Hematopoietic multipotent progenitor cell treated with erythropoietin and hydrocortisone succinate and interleukin-3 and kit ligand, for 6 days (in vitro differentiated cells): ENCODE measurements at places on chromosomes 4 and X.
A peak's percentile ranks its signal among the peaks of the same experiment; 100 is the strongest.

DNA sequence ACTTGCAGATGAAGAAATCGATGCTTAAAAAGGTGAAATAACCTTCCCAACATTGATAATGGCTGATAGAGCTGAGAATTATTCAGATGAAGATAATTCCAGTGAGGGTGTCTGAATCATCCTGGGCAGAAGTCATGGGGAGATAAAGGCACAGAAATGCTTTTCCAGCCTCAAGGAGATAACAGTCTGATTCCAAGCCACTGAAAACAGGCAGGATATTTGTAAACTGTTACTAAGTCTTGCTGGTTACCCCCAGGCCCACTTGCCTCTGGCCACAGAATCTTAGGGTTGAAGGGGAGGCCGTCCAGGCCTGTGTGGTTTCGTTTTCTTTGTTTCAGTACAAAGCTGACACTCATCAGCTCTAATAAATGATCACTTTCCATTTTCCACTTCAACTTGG is 158.5 kb downstream of the SH3KBP1 start:
- no peak for DNase-seq

- DNase-seq: no peak
These were observed 162.5 kb upstream of the GALNT7 start for GRCh38 chr4:173005912-173006633.

DNA sequence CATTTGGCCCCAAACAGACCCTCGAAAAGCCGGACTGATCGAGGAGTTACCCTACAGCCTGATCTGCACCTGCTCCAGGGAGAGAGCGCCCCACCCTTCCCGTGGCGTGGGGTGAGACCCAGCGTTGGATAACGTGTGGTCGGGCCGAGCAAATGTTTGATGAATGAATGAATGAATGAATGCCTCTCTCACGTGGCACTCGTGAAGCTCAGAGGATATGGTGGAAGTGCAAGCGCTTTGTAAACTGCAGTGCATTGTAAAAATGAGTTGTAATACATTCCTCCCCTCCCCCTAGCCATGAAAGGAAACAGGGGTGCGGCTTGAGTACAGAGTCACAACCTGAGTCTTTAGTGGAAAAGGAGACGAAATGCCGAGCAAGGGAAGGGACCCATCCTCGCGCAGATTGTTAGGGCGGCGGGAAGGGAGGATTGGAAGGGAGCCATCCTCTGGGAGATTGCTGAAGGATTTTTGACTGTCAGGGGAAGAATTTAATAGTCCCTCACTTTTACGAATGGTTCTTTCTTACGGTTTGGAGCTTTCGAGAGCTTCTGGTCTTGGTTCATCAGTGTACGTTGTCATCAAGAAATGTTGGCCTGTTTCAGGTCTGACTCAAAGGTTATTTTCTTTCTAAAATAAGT is 772 bp upstream of the FBXW7 start:
- DNase-seq: peak; percentile 80

GRCh38 chr4:101252721-101253120 is 94.6 kb downstream of the PPP3CA start:
- peak; percentile 12 for DNase-seq

DNA sequence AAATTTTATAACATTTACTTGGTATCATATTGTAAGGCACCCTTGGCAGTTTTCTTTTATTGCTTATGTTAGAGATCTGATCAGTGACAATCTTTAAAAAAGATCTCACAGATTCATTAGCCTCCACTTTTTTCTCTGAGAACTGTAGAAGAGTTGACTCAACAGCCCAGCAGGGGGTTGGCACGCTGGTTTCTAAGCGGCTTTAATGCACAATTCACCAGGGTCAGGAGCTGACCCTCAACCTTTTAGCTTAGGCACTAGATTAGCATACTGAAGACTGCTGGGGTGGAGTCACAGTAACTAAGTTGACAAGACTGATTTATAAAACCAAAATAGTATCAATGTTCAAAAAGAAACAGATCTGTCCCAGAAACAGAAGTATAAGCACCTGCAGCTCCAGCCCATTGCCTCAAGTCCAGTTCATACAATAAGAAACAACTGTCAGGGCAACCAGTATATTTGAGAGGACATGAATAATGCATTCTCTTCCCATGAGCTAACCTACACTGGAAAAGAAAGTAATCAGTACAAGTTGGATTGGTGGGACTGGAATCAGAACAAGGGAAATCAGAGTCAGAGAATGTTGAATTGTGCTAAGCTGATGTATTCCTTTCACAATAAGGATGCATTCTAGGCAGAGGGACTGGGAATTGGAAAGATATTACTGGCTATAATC is 77.6 kb downstream of the PDE5A start:
- no peak for DNase-seq

DNA sequence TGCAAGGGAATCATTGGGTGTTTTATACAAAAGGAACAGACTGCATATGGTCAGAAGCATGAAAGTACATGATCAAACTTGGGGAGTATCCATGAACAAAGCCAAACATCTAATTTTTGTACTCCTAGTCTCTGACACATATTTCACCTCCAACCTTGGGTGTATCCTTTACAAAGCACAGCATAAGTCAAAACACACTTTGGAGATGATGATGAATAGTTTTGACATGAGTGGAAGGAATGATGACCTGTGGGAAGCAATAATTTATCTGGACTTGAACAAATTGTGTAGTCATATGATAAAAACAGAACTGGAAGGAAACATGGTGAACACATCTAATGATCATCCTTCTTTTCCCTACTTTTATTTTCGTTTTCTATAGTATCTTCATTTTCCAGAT is 108.7 kb upstream of the PLS3 start:
- no peak for DNase-seq

DNA sequence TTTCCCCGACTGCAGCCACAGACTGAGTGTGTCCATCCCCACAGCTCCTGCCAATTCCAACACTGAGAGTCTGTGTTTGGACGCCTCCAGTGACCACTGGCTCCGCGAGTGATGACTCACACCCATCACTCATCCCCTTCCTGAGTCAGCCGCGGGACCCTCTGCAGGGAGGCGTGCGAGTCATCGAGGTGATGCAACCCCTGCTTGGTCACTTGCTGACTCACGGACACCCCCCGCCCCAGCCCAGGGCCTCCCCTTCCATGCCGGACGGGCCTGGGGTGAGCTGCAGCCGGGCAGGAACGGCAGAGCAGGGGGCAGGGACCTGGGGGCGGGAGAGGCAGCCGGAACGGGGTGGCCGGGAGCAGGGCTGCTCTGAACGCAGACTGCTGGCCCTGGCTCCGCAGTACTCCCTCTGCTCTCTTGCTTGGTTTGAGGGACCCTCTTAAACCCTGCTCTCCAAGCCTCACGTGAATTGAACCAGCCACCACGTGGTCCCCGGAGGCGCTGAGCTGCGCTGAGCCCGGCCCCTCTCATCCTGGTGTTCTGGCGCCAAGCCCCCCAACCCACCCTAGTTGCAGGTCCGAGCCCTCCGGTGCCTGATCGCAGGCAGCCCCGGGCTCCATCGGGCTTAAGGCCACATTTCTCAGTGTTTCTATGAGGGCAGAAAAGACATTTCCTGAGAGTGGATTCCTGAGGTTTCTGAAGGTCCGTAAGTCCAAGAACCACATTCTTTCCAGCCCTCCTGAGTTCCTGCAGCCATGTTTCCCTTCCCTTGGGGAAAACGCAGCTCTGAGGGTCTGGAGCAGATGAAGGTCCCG is 32.4 kb downstream of the FGFRL1 start:
- peak; percentile 33 for DNase-seq

- no peak for DNase-seq
These were observed 16.7 kb upstream of the PPA2 start for GRCh38 chr4:105490523-105490922.

DNA sequence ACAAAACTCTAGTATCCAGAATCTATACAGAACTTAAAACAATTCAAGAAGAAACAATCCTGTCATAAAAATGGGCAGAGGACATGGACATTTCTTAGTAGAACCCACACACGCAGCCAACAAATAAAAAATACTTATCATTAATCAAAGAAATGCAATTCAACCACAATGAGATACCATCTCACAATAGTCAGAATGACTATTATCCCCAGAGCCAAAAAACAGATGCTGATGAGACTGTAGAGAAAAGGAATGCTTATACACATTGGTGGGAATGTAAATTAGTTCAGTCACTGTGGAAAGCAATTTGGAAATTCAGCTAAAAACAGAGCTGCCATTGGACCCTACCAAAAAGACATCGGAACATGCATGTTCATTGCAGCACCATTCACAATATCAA is 37.9 kb downstream of the RAB40AL start:
- DNase-seq: no peak

- no peak for DNase-seq
These were observed 40.7 kb upstream of the PDGFC start for GRCh38 chr4:157012296-157012695.

GRCh38 chr4:17616283-17616682 is 1.8 kb downstream of the MED28 start:
- DNase-seq: peak; percentile 56

- DNase-seq: no peak
These were observed 51.9 kb upstream of the TAPT1 start for GRCh38 chr4:16278178-16278577.

DNA sequence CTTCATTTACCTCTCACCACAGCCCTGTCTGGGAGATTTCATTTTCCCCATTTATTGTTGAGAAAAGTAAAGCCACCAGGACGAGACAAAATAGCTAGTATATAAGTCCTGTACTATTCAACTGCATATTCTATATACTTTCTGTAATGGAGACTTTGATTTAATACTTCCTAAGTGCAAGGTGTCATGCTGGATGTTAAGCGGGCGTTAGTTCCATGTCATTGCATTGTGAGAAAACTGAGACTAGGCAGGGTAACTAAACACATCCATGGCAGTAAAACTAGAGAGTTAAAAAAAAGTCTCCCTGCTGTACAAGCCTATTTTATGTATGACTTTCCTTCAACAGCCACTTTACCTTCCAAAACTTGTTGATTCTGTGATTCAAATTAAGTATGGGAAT is 969.6 kb downstream of the STIM2 start:
- DNase-seq: no peak

DNA sequence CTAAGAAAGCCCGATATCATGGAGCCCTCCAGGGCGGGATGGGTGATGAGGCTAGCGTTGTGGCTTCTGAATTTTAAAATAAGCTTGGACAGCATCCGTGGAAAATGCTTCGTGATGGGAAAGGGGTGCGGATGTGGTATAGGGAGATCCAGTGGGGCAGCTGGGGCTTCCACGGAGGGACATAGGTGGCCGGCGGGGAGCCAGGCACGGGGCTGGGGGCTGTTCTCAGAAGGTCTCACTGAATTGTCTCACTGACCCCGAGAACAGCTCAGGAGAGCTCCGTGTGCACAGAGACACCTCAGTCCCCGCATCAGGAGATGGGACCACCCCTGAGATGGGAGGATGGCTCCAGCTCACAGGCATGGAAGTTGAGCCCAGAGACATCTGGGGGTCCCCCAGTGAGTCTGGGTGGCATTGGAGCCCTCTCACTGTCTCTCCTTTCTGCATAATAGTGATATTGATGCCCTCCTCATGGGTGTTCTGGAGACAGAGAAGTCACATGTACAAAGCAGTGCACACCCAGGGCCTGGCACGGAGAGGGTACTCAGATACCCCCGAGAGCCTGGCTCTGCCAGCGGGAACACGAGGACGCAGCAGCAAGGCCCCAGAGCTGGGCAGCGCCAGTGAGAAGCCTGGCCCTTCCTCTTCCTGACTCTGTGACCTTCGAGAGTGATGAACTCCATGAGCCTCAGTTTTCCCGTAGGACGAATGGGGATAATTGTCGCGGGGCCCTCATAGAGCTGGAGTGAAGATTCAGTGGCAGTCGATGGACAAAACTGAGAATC is 70.6 kb upstream of the PSAPL1 start:
- DNase-seq: no peak

- DNase-seq: no peak
These were observed 256.8 kb upstream of the STS start for GRCh38 chrX:6890544-6891261.

- no peak for DNase-seq
These were observed 22.9 kb downstream of the SLITRK2 start for GRCh38 chrX:145840531-145840930.

GRCh38 chr4:131316086-131316485 is 1833.0 kb upstream of the PCDH10 start:
- DNase-seq: no peak

- no peak for DNase-seq
These were observed 206.6 kb upstream of the GYPA start for GRCh38 chr4:144347121-144347520.

DNA sequence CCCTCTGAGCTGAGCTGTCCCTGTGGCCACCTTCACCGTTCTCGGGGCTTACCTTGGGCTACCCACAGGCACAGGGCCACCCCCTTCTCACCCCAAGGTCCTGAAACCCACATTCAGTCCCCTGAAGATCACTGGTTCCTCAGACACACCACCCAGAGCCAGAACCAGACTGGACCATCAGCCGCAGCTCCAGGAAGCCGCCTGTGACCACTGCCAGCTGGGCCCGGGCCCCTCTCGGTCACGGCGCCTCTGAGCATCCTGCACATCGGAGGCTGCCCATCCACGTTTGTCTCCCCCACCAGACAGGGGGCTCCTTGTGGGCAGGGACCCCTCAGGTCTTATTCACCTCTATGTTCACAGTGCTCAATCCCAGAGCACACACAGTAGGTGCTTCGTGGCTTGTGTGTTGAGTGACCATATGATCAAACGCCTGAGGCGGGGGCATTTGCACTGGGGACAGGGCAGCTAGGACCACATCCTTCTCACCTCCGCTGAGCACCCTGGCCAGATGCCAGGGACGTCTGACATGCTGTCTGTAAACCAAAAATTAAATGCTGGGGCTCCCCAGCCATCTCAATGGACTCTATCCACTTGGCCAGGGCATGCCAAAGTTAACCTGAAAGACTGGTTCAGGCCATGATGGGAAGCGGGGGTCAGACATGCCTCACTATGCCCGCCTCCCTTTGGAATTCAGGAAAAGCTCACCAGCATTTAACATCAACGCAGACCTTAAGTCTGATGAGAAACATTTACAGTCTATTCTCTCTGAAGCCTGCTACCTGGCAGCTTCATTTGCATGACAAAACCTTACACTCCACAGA is 109.4 kb upstream of the AFAP1 start:
- no peak for DNase-seq

GRCh38 chr4:123940604-123941003 is 544.0 kb downstream of the SPRY1 start:
- DNase-seq: no peak

- DNase-seq: no peak
These were observed 32.7 kb upstream of the MSN start for GRCh38 chrX:65634732-65635131.
